ENCODE measurements at places on chromosomes 11 and 22. TPM values are rescaled to one million over a fixed set of nuclear protein-coding genes. Genes with fewer than 3 reads are reported as not detected.

Gene PCSK7
- total RNA-seq: 27.8 TPM

Gene LAYN
- 23.4 TPM for total RNA-seq

Gene OR10D3
- not detected for total RNA-seq

Gene LYVE1
- total RNA-seq: 82.9 TPM

Gene BTG4
- not detected for total RNA-seq

Gene SLC22A8
- total RNA-seq: not detected

Gene IGLL1
- not detected for total RNA-seq

Gene TPH1
- total RNA-seq: 0.42 TPM

Gene UBQLN3
- not detected for total RNA-seq

DNA sequence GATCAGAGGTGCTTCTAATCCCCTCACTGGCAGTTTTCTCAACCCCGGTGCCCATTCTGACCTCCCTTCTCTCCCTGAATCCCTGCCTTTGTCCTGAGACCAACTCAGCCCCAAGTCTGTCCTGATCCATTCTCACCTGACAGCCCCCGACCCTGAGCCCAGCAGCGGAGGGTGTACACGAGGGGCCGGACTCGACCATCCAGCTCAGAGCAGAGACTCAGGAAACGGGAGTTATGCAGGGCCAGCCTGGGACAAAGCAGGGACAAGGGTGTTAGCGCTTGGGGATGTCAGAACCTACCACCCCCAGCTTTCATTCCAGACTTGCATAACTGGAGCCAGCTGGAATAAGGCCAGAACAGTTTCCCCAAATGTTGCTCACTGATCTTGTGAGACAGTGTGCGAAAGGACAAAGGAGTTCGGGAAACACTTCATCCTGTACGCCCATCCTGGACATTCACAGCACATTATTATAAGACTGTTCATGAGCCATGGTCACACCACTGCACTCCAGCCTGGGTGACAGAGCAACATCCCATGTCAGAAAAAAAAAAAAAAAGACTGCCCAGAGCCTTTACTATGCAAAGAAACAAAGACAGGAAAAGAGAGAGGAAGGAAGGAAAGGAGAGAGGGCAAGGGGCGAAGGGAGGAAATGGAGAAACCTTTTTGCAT lies 3.5 kb upstream of the EEF1G start:
- no peaks in the 10 kb centered on the region for H3K27me3 ChIP-seq
- H3K27ac ChIP-seq: peak overlapping the region; percentile 51
- H3K4me1 ChIP-seq: peaks cover 37% of the 10 kb centered on the region
- H3K36me3 ChIP-seq: peaks cover 57% of the 10 kb centered on the region
- DNase-seq: no peak
- no peak overlapping the region for H3K4me3 ChIP-seq

GRCh38 chr11:122852074-122852795 lies 13.9 kb downstream of the CRTAM start:
- no peak for DNase-seq
- H3K4me3 ChIP-seq: no peak overlapping the region
- H3K27me3 ChIP-seq: peaks cover 27% of the 10 kb centered on the region
- H3K27ac ChIP-seq: no peak overlapping the region
- no peaks in the 10 kb centered on the region for H3K4me1 ChIP-seq
- no peaks in the 10 kb centered on the region for H3K36me3 ChIP-seq

GRCh38 chr11:12212174-12212820 lies 101.9 kb downstream of the MICAL2 start:
- H3K4me1 ChIP-seq: peaks cover 54% of the 10 kb centered on the region
- no peak for DNase-seq
- H3K36me3 ChIP-seq: peaks cover 88% of the 10 kb centered on the region
- H3K4me3 ChIP-seq: no peak overlapping the region

GRCh38 chr11:36447947-36448346 lies 62.1 kb downstream of the TRAF6 start:
- H3K4me1 ChIP-seq: peaks cover 24% of the 10 kb centered on the region
- peaks cover 2% of the 10 kb centered on the region for H3K27me3 ChIP-seq
- H3K4me3 ChIP-seq: no peak overlapping the region
- no peak overlapping the region for H3K27ac ChIP-seq
- no peak for DNase-seq

DNA sequence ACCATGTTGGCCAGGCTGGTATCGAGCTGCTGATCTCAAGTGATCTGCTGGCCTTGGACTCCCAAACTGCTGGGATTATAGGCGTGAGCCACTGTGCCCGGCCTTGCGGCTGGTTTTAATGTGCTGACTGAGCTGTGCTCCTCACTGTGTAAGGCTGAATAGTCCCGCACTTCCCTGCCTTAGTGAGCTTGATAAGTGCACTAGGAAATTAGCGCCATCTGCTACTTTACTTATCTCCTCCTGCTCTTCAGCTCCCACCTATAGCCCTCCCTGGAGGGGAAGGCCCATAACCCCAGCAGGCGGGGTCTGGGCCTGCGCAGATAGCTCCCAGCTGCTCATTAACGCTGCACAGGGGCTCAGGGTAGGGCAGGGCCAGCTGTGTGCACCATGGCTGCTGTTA lies 49.4 kb downstream of the CLMP start:
- DNase-seq: no peak
- H3K27ac ChIP-seq: peak overlapping the region; percentile 17
- peaks cover 22% of the 10 kb centered on the region for H3K4me1 ChIP-seq
- H3K36me3 ChIP-seq: peaks cover 4% of the 10 kb centered on the region

GRCh38 chr11:2849994-2850770 lies 35.4 kb downstream of the CDKN1C start:
- H3K36me3 ChIP-seq: peaks cover 11% of the 10 kb centered on the region
- DNase-seq: no peak
- H3K27ac ChIP-seq: no peak overlapping the region
- H3K4me3 ChIP-seq: no peak overlapping the region
- no peaks in the 10 kb centered on the region for H3K4me1 ChIP-seq

DNA sequence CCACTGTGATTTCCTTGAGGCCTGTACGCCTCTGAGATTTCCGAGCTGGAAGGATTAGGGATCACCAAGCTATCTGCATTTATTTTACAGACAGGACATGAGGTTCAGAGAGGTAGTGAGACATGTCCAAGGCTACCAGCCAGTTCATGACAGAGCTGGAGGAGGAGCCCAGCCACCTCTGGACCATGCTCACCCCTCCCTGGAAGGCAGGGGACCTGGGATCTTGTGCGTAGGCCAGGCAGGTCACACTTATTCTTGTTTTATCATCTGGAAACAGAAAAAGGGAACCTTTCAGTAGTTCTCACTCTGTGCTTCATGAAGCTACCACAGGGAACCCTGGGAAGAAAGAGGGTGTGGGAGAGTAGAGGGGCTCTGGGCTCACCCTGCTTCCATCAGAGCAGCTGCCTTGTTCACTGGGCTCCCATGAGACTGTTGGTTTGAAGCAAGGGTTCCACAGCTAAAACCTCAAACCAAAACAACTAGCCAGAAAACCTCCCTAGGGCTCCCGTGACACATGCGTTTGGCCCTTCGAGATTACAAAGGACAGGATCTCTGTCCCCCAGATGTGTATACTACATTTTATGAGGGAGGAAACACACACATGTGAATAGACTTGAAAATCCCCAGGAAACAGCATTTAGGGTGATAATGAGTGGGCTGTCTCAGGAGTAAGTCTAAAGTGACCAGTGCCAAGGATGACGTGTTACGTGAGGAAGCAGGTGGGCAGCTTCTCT lies 106.4 kb downstream of the DSCAML1 start:
- H3K27me3 ChIP-seq: no peaks in the 10 kb centered on the region
- no peak overlapping the region for H3K27ac ChIP-seq
- H3K36me3 ChIP-seq: no peaks in the 10 kb centered on the region
- peaks cover 13% of the 10 kb centered on the region for H3K4me1 ChIP-seq

- H3K36me3 ChIP-seq: no peaks in the 10 kb centered on the region
- H3K27me3 ChIP-seq: no peaks in the 10 kb centered on the region
- DNase-seq: no peak
- no peaks in the 10 kb centered on the region for H3K4me1 ChIP-seq
- H3K27ac ChIP-seq: no peak overlapping the region
These were observed 4.6 kb downstream of the RFPL1 start for GRCh38 chr22:29442976-29443375.

- H3K4me3 ChIP-seq: no peak overlapping the region
- no peak overlapping the region for H3K27ac ChIP-seq
- no peak for DNase-seq
These were observed 3.9 kb downstream of the TANGO2 start for GRCh38 chr22:20024650-20025397.

DNA sequence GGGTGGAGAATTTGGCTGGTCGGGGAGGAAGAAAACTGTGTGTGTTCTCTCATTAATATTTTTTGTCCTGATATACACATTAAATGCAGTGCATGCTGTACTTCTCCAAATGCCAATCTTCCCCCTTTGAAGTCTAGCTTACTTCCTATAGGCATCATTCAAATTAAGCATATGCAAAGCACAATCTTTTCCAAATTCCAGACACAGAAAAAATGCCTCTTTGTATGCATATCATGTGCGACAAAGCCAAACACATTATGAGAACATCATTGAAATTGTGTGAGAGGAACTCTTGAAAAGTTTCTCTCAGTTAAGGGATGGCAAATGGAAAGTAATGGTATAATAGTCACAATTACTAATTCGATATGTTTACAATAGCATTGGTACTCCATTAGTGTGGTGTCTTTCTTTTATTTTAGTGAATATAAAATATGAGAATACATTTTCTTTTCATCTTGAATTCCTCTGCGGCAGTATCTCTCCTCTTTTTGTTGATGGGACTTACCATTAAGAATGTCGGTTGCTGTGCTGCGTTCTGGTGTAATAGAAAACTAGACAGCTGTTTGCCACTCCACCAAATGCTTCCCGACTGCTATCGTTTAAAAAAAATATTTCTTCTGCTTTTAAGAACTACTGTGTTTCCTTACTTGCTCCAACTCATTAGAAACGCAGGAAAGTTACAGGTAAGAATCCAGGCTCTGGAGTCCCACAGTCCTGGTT lies 19.3 kb upstream of the NRIP3 start:
- no peaks in the 10 kb centered on the region for H3K27me3 ChIP-seq
- H3K36me3 ChIP-seq: no peaks in the 10 kb centered on the region
- H3K4me3 ChIP-seq: no peak overlapping the region
- H3K4me1 ChIP-seq: peaks cover 9% of the 10 kb centered on the region

DNA sequence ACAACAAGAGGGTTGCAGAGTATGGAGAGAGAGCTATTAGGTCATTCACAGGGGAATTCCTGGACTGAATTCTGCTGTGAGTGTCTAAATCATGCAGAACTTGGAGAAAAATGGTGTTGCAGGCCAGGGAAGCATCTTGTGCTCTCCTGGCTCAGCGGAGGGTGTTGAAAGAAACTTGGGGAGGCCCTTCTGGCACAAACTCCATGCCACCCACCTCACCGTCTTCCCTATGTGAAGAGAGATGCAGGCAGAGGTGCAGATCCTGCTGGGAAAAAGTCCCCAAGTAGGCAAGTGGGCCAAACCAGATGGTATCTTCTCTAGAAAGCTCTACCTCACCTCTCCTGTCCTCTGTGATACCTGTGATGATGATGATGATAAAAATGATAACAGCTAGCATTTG lies 604.3 kb upstream of the API5 start:
- H3K27me3 ChIP-seq: no peaks in the 10 kb centered on the region
- H3K27ac ChIP-seq: no peak overlapping the region
- no peak overlapping the region for H3K4me3 ChIP-seq
- H3K36me3 ChIP-seq: no peaks in the 10 kb centered on the region
- no peaks in the 10 kb centered on the region for H3K4me1 ChIP-seq
- DNase-seq: no peak

GRCh38 chr22:23233752-23234408 lies 53.6 kb downstream of the BCR start:
- DNase-seq: no peak
- no peak overlapping the region for H3K27ac ChIP-seq
- H3K4me3 ChIP-seq: no peak overlapping the region
- no peaks in the 10 kb centered on the region for H3K27me3 ChIP-seq
- no peaks in the 10 kb centered on the region for H3K36me3 ChIP-seq

DNA sequence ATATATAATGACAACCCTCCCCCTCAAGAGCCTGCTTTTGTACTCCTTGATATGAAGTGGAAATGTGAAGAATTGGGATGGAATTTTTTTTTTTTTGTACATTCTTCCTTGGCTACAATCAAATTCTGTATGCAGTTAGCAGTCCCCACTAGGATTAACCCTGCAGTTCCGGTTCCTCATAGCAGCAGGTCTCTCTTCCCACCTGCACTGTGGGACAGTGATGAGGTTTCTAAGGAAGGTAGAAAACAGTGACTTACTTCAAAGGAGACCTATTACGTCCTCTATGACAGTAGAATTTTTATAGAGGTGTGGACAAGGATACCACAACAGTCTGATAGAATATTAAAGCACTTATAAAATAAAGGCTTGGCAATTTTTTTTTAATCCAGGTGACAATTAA lies 46.3 kb upstream of the ALKBH3 start:
- H3K4me1 ChIP-seq: peaks cover 63% of the 10 kb centered on the region
- DNase-seq: no peak
- no peak overlapping the region for H3K4me3 ChIP-seq
- H3K36me3 ChIP-seq: peaks cover 4% of the 10 kb centered on the region

DNA sequence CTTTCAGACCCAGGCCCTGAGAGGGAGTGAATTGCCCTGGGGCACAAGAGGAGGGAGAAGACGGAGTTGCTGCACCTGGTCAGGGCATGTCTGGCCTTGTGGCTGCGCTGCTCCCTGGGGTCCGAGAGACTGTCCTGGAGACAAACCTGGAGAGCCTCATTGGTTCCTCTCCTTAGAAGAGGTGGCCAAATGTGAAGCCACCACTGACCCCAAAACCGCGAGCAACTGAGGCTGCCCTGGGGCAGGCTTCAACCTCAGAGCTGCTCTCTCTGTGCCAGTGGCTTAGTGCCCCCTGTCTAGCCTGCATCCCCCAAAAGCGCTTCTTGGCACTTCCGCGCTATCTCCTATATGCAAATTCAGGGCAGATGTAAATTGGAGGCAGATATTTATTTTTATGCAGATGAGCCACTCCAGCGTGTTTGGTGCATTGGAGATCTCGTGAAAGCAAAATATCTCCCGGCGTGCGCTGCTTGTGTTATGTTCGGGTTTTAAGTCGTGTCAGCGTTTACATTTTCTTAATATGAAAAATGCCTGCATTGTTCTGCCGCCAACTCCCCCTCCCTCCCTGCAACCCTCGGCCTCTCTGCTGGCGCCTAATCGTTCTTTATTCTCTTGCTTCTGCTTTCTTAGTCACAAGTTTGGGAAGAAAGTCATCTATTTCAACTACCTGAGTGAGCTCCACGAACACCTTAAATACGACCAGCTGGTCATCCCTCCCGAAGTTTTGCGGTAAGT lies 69.5 kb downstream of the ARHGAP8 start:
- no peaks in the 10 kb centered on the region for H3K36me3 ChIP-seq
- no peaks in the 10 kb centered on the region for H3K4me1 ChIP-seq
- no peak overlapping the region for H3K27ac ChIP-seq
- H3K27me3 ChIP-seq: peaks cover 70% of the 10 kb centered on the region
- no peak for DNase-seq

- no peak overlapping the region for H3K27ac ChIP-seq
- no peak for DNase-seq
- H3K27me3 ChIP-seq: no peaks in the 10 kb centered on the region
- peaks cover 18% of the 10 kb centered on the region for H3K4me1 ChIP-seq
- no peak overlapping the region for H3K4me3 ChIP-seq
- no peaks in the 10 kb centered on the region for H3K36me3 ChIP-seq
These were observed 11.0 kb downstream of the CHST1 start for GRCh38 chr11:45654231-45655011.

DNA sequence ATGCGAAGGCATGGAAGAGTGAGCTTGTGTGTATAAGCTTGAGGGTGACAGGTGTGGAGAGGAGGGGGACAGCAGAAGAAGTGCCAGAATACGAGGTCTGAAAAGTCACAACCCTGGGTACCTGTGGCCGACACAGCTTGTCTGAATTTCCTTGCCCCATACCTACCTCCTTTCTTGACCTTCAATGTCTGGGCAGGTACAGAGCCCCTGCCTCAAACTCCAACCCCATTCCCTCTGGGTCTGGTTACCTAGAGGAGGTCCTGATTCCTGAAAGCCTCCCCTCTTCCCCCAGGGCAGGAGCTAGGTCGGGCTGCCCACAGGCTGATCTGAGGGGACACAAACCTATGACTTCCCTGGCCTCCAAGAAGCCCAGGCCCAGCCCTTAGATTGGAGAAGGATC lies 36.6 kb upstream of the FCHSD2 start:
- no peaks in the 10 kb centered on the region for H3K27me3 ChIP-seq
- no peak for DNase-seq
- peaks cover 44% of the 10 kb centered on the region for H3K4me1 ChIP-seq
- H3K4me3 ChIP-seq: no peak overlapping the region
